Choroid plexus epithelial cell (primary cell): ENCODE measurements at places on chromosomes 13 and 19.

DNA sequence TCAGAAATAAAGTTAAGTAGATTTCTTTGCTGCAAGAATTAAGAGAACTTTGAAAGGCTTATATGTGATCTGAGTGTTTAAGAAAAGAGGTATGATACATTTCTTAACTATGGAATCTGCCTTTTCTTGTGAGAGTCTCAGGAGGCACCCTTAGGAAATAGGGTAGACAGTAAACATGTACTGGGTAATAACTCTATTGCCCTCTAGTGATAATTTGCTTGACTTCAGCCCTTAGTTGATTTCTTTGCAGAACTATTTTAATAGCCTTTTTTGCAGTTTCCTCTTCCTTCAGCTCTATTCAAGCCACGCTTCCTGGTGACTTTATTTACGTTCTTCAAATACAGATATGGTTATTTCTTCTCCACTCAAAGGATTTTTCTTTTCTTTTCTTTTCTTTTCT lies 37.0 kb upstream of the CCNA1 start:
- peak; percentile 85 for DNase-seq

- DNase-seq: no peak
Observed at GRCh38 chr19:33436360-33437345, 63.1 kb downstream of the CEBPG start.

DNA sequence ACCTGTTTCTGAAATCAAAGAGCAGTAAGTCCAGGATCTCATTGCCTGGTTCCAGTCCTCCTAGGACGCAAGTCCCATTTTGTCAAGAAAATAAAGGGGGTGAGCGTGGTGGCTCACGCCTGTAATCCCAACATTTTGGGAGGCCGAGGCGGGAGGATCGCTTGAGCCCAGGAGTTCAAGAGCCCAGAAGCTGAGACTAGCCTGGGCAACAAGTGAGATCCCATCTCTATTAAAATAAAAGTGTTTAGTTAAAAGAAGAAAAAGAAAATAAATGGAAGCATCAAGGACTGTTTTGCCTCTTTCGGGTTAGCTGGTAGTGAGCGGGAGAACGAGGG lies 344 bp upstream of the HAUS5 start:
- no peak for DNase-seq

GRCh38 chr13:26831336-26831908 lies 70.8 kb upstream of the GPR12 start:
- no peak for DNase-seq

DNA sequence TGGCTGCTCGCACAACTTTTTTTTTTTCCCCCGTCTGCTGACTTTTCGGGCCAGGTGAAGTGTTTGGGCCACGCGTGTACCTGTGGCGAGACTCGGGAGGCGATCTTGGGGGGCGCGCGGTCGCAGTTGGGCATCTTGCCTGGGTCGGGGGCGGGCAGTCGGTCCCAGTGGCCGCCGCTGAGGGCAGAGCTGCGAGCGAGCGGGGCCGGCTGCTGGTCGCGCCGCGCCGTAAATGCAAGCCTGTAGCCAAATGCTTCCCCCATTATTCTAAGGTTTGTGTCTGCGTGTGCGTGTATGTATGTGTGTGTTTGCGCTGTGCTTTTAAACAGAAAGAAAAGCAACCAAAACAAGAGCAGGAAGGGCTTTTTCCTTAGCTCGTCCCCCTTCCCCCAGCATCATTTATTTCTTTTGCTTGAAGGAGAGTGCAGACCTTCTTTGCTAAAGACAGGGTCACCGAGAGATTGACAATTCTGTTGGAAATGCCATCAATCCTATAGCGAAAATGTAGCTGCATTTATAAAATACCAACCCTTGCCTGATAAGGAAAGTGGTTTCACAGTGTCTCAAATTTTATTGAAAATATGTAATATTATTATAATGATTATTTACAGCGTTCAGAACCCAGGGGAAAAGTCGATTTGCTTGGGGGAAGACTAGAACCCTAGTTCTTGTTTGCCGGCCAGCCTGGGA lies 143.2 kb upstream of the ZNF536 start:
- peak; percentile 20 for DNase-seq

- DNase-seq: no peak
Observed at GRCh38 chr13:79860791-79861190, 379.8 kb downstream of the NDFIP2 start.

DNA sequence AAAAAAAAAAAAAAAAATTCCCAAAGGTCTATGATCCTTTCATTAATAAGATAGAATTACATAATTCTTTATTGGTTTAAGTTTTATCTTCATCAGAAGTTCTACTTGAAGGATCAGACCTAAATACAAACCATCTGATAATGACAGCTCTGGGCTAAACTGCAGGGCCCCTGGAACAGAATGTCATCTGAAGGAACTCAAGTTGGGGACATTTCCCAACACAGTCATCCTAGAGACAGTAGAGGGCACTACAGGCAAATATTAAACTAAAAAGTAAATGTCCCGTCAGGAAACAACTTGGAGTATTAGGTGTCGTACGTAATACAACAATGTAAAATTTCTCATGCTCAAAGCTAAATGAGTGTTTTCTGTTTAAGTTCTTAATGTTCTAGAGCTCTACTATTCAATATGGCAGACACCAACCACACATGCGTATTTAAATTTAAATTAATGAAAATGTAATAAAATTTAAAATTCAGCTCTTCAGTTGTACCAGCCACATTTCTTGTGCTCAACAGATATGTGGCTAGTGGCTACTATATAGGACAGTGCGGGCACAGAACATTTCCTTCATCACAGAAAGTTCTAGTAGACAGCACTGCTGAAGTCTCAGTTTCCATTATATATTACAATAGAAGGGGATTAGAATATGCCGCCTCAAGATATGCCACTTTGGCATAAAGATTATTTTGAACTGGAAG lies 21.8 kb upstream of the NAXD start:
- DNase-seq: peak; percentile 75

DNA sequence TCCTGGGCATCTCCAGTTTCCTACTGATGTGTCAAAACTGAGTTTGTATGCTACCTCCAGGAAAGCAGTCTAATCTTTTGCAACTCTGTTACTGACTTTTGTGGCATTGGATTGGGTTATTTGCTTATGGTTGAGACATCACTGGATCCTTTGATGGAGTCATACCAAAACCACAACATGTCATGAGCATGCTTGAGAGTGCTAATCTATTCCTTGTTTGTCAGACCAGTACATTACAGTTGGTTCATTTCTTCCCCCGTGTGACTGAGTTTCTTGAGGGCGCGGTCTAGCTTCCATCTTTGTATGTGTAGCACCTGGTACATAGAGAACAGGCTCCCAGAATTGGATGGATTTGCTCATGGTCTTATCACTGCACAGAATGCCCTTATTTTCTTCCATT lies 43.2 kb downstream of the SUGT1 start:
- DNase-seq: peak; percentile 75

DNA sequence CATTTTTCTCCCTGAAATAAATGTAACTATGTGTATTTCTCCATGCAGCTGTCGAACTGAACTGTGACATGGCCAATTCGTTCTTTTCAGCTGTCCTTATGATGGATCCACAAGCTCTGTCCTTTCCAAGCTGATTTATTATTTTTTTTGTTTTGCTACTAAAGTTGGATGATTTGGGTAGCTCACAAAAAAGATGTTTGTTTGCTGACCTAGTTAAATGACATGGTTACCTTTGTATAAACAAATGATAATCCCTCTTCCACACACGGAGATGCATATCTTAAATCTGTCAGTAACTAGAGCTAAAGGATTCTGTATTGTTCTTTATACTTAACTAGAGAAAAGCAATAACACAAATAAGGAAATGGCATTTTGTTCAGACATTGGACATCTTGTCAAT lies 884.3 kb upstream of the PCDH20 start:
- DNase-seq: no peak

DNA sequence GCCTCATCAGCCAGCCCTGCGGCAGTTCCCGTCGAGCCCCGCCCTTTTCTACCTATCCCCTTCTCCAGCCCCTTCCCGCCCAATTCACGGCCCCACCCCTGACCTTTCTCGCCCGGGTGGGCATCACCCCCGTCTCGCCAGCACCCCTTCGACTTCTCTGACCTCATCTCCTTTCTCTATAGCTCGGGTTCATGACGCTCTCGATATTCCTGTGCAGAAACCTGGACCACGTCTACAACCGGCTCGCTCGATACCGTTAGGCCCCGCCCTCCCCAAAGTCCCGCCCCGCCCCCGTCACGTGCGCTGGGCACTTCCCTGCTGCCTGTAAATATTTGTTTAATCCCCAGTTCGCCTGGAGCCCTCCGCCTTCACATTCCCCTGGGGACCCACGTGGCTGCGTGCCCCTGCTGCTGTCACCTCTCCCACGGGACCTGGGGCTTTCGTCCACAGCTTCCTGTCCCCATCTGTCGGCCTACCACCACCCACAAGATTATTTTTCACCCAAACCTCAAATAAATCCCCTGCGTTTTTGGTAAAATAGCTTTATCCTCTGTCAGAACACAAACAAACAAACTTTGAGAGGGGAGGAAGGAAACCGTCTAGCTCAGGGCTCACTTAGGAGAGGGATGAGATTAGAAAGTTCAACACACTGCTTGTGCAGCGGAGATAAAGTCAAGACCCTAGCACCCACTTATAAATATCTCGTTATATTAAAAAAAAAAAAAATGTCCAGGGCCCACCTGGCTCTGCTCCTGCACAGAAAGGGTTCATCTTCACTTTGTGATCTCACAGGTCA lies 5.1 kb downstream of the CD37 start:
- peak; percentile 50 for DNase-seq

DNA sequence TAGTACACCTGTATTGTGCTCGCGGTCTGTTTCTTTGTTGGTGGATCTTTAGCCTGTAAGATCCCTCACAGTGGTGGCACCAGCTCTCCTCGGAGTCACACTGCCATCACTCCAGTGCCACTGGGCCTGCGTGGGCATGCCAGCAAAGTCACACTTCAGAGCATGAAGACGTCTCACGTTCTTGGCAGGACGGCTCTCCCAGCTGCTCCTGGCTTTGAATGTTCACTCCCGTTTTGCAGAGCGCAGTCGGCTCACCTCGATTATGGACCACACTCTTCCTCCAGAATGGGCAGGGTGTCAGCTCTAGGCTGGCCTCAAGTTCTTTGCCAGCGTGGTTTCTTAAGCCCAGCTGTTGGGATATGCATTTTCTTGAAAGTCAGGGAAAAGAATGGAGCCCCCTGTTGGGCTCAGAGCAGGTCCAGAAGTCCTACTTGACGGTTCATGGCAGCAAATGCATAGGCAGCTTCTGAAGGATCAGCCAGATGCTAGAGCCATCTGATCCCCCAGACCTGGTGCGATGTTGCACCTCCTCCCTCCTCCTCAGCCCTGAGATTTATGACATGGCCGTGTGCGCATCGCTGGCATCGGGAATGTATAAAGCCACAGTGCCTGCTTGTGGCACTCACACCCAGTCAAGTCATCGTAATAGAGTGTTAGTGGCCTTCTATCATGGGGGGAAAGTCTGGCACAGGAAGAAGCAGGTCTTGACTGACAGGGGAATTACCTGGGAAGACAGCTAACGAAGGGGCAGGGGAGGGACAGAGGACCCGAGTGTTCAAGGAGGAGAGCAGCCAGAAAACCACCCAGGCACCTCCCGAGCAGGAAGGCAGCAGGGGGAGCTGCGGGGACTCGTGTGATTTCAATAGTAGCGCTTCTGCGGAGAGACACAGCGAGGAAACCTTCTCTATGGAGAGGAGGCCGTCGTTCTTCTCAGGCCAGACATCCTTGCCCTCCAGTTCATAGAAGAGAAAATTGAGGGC lies 40.2 kb upstream of the NPAS1 start:
- no peak for DNase-seq

GRCh38 chr19:11377756-11378155 lies 3.3 kb downstream of the SWSAP1 start:
- DNase-seq: peak; percentile 32

- DNase-seq: no peak
Observed at GRCh38 chr19:31553846-31554215, 204.6 kb upstream of the TSHZ3 start.

- DNase-seq: no peak
Observed at GRCh38 chr13:58239774-58240268, 608.3 kb downstream of the PCDH17 start.

GRCh38 chr19:5590151-5590864 lies 22.6 kb upstream of the TINCR start:
- no peak for DNase-seq

DNA sequence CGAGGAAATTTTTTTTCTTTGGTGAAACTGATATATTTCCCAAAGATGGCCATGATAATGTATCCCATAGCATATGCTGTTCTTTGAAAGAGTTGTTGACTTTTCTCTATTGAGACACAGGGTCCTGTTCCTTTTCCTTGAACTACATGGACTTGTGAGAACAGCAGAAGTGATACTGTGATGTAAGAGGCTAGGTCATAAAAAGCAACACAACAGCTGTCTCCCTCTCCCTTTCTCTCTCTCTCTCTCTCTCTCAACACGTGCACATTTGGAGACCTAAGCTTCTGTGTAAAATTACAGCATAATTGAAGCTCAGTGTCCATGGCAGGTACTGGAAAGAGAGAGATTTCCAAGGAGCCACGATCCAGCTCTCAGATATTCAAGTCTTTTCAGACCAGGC lies 1712.4 kb downstream of the EFNB2 start:
- no peak for DNase-seq

DNA sequence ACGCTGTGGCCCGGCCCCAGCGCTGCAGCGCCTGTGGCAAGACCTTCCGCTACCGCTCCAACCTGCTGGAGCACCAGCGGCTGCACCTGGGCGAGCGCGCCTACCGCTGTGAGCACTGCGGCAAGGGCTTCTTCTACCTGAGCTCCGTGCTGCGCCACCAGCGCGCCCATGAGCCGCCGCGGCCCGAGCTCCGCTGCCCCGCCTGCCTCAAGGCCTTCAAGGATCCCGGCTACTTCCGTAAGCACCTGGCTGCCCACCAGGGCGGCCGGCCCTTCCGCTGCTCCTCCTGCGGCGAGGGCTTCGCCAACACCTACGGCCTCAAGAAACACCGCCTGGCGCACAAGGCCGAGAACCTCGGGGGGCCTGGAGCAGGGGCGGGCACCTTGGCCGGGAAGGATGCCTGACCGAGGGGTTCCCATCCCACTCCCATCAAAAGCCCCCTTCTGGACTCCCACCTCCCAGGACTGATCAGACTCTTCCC lies 7.9 kb downstream of the ZNF784 start:
- no peak for DNase-seq

DNA sequence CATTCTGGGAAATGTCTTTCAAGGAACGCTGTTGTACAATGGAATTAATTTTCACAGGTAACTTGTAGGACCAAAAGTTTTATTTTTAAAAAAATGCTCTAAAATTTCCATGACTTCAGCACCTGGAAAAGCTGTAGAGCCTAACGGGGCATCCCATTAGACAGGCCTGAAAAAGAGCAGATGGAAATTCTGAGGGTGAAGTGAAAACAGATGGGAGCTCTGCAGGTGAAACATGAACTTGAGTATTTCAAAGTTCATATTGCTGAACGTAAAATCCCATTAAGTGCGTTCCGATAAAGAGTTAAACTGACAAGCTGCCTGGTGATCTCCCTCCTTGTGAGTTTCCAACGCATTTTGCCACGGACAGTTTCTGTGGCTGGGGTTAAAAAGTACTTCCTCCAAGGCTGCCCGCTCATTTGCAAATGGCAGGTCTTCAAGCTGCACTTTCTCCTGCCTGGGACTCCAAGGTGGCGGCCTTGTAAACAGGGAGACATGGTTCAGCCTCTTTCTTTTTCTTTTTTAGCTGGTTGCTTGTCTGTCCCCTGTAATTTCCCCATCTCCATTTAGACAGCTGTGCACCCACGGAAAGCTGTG lies 450.4 kb downstream of the FGF9 start:
- no peak for DNase-seq

GRCh38 chr19:3617463-3617862 lies 9.1 kb downstream of the CACTIN start:
- DNase-seq: no peak
